Choroid plexus epithelial cell (primary cell): ENCODE measurements at places on chromosomes 12 and 14.
A peak's percentile ranks its signal among the peaks of the same experiment; 100 is the strongest.

- peak; percentile 61 for DNase-seq
Observed at GRCh38 chr12:123445388-123446332, 9.2 kb upstream of the RILPL2 start.

DNA sequence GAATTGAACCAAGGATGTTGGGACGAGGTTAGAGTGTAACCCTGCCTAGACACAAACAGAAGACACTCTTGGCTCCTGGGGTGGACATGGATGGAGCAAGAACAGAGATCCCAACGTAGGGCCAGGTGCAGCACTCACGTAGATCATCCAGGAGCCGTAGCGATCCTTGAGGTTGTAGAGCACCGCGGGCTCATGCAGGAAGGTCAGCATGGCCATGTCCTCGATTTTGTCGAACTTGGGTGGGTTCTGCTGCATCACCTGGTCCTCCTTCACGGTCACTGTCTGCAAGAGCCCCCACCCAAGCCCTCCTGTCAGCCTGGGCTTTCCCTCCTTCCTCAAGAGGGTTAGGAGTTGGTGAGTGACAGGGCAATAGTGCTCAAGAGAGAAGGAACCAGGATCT, 2.5 kb downstream of the MYH7 start:
- no peak for DNase-seq

DNA sequence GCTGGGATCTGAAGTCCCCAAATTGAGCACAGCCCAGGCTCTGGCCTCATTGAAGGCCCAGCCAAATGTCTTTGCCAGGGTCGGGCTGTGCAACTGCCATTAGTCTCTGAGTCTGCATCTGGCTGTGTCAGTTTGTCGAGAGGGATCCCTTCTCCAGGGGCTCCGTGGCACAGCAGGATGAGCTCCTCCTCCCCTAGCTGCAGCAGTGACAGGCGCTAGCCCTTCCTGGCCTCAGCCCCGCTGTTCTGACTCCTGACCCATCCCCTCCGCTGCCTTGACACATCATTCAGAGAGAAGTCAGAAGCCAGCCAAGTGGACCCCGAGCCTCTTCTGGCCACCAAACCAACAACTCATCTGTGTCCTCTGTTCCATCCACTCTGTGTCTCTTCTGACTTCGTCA, 188.3 kb downstream of the CALM1 start:
- no peak for DNase-seq

GRCh38 chr14:104923640-104924420, 849 bp upstream of the PLD4 start:
- no peak for DNase-seq

DNA sequence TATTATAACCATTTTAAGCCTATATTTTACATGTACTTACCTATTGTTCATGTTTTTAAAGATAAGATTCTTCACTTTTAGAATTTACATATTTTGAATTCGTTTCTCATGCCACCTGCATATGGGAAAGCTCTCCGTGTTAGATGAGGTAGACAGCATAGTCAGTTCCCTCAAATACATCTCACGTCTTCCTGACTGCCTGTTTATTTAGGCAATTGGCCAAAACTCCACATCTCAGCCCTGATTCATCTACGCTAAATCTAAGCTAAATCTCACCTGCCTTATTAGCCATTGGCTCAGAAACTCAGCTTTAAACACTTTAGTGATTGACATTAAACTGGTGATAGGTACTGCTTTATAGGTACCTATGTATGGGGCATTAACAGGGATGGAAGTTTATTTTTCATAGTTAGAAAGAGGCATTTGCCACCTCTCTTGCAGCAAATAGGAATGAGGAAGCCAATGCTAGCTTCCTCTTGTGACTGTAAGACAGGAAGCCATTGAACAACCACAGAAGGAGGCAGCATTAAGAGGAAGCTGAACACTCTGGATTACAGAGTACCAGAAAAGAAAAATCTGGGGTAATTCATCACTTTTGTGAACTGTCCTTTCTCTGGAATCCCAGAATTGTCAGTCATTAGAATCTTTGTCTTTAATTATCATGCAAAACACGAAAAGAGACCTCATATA, 111.9 kb downstream of the LRFN5 start:
- DNase-seq, result peak; percentile 1

GRCh38 chr12:131505561-131505960, 205.3 kb upstream of the SFSWAP start:
- no peak for DNase-seq

- DNase-seq, result peak; percentile 26
Observed at GRCh38 chr14:93936245-93936644, 9.1 kb downstream of the FAM181A start.

GRCh38 chr12:19388131-19388549, 51.2 kb upstream of the AEBP2 start:
- DNase-seq, result peak; percentile 50

DNA sequence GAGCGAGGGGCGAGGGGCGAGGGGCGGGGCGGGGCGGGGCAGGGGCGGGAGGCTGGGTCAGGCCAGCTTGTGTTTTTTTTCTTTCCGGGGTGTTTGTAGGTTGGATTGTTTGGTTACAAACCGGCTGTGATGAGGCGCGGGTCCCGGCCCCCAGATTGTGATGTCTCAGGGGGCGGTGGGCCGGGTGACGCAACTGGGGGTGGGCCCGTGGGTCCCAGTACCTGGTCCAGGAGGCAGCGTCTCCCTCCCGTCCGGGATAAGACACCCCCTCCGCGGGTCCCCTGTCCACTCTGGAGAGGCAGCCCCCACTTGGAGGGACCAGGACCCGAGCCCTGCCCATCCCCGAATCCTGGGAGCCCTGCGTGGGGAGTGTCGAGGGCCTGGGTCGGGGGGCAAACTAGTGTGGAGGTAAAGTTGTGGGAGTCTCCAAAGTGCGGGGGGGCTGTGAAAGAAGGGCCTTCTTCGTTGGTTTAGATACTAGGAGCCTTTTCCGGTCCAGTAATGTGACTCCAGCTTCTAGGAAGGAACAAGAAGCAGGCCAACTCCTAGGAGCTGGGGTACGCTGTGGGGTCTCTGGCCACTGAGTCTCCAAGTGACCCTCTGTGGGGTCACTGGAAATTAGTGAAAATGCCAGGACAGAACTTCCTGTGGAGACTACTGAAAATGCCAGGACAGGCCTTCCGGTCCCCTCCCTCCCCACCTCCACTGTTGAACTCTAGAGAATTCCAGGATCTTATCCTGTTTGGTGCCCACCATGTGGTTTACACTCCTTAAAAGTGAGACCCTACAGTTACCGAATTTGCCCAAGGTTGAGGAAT, 579 bp upstream of the CLMN start:
- DNase-seq, result no peak

- no peak for DNase-seq
Observed at GRCh38 chr14:96965885-96966595, 168.9 kb downstream of the VRK1 start.

- no peak for DNase-seq
Observed at GRCh38 chr14:91227183-91227628, 17.3 kb downstream of the GPR68 start.

GRCh38 chr14:89160437-89160836, 256.6 kb downstream of the FOXN3 start:
- no peak for DNase-seq

- DNase-seq, result no peak
Observed at GRCh38 chr14:104746071-104746545, 6.8 kb upstream of the SIVA1 start.

DNA sequence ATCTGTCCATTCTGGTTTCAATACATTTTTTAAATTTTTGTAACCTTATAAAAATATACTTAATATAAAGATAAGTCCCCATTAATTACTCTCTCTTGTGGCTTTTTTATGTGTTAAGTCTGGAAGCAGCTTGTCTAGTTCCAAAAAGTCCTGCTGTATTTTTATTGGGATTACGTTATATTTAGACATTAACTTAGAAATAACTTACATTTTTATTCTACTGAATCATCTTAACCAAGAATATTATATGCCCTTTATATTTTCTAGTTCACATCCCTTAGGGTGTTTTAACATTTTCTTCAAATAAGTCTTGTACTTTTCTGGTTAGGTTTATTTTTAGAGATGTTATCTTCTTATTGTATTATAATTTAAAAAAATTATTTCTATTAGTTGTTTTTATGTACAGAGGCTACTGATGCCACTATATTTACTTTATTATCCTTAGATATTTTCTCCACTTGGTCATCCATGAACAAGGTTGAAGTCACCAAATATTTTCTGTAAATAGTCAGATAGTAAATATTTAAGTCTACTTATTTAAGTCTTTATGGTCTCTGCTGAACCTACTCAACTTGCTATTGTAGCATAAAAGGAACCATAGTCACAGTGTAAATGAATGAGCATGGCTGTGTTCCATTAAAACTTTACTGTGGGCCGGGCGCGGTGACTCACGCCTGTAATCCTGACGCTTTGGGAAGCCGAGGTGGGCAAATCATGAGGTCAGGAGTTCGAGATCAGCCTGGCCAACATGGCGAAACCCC, 132.4 kb upstream of the NEDD1 start:
- DNase-seq, result no peak

- no peak for DNase-seq
Observed at GRCh38 chr14:65153101-65153500, 50.8 kb upstream of the MAX start.

DNA sequence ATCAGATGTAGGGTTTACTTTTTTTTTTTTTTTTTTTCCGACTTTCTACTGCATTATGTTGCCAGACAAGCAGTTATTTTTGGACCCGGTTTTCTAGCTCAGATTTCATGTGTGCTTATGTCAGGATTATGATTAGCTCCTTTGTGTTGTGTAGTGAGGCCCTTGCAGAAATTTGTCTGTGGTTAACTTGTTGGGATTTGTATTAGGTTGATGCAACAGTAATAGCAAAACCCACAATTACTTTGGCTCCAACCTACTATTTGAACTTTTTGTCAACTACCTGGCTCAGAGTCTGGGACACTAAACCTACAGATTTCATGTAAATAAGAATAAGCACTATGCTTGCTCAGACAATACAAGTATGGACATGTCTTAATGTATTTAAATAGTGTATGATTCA, 44.1 kb upstream of the KCNJ8 start:
- DNase-seq, result peak; percentile 78

- peak; percentile 50 for DNase-seq
Observed at GRCh38 chr14:56244138-56244789, 126.1 kb downstream of the PELI2 start.

DNA sequence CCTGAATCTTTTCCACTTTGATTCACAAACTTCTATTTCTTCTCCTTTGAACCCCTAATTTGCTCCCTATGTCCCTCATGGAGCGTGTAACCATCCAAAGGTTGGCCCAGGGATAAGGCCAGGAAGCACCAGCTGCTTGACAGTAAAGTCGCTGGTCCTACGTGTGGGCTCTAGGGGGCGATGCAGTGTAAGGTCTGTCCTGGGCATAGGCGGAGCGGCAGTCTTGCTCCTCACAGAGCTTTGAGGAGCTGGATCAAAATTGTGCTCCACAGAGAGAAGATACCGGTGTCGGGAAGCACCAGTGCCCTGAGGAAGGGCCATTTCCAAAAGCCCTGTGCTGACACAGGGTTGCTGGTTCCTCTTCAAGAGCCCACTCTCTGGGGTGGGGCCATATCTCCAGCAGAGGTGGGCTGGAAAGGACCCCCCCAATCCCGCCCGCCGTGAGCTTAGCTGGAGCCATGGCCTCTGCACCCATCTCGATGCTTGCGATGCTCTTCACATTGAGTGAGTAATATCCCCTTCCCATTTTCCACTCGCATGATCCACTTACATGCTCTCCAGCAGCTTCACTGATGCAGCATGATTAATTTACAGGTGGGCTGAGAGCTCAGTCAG, 49.9 kb upstream of the OR4E1 start:
- DNase-seq, result peak; percentile 4

DNA sequence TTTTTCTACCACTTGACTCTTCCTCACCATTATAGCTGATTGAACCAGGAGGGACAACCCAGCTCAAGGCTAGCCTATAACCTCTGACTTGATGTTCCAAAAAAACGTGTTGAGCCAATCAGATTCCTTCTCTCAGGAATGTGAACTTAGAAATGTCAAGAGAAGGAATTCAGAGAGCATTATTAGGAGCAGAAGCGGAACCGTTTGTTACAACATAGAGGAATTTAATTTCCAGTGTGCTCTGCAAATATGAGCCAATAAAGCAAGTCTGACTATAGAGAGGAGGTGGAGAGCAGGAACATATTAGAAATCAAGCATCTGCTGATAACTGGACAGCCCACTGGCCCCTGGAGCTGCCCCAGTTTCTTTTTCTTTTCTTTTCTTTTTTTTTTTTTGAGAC, 15.3 kb upstream of the PELI2 start:
- DNase-seq, result peak; percentile 27

DNA sequence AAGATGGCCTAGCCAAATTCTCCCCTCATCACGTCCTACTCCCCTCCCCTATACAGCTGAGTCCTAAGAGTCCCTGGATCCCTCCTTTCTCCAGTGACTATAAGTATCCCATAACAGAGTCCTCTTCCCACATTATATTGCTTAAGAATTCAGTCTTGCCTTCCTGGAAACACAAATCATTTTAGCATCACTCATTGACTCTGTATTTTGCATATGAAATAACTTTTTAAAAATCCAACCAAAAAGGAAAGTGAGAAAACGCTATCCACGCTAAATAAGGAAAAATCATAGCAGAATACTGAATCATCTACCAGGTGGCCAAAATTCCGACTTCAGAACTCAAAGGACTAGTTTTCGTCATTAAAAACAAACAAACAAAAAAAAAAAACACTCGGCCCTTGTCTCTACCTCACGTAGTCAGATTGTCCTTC, 130.2 kb downstream of the GCH1 start:
- DNase-seq, result peak; percentile 60

DNA sequence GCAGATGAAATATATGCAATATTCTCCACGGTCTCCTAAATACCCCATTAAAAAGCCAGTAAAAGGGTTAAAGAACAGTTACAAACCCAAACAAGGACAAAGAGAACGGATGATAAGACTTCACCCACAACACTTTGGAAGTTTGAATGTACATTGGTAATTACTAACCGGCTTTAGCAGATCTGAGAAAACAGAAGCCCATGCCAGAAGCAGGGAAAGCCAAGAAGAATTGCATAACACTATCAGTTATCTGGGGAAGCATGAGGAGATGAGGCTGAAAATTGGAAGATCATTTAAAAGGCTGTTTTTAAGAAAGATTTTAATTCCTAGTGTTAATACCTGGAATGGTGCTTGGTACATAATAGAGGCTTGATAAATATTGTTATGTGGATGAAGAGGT, 55.6 kb upstream of the MYBPC1 start:
- peak; percentile 6 for DNase-seq

GRCh38 chr14:58994130-58994529, 194.3 kb upstream of the DAAM1 start:
- DNase-seq, result no peak

DNA sequence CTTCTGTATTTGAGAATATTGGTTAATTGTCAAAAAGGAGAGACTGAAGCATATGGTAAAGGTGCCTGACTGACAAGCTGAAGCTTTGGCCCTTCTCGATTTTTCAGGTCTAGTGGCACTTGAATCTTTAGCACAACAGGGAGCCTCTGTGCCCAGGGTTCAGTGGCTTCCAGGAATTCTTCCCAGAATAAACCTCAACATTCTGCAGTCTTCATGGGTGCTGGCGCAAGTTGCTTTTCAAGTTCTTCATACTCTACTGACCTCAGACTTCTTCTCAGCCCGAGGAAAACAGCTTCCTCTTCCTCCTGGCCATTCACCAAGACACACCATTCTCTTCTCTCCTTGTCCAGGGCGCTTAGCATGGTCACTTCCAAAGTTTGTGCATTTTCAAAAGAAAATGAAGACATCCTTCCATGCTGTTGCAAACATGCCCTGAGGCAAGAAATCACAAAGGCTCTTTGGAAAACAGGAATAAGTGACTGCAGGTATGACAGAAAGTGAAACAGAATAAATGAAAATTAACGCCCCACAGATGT, 89.9 kb downstream of the MGST1 start:
- DNase-seq, result no peak

GRCh38 chr14:55065411-55065810, 14.0 kb downstream of the MAPK1IP1L start:
- DNase-seq, result no peak
